ENCODE measurements at places on chromosomes 3 and 15.

GRCh38 chr15:67114846-67115585 is 49.6 kb downstream of the SMAD3 start:
- DNase-seq, result no peak

DNA sequence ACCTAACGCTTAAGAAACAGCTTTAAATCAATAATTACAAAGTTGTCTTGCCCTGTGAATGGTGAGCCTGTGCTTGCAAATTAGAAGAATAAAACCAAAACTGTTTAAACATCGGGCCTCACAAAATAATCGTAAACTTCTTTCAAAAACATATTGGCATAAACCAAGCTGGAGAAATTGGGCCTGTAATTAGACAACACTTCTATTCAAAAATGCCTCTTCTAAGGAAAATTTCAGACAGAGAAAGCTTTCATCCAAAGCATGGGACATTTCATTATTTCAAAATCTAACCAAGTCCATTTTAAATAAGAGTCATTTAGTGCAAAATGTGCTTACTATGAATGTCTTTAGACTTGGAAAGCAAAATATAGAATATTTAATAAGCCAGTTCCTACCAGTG is 35.5 kb upstream of the GNB4 start:
- no peak for DNase-seq

DNA sequence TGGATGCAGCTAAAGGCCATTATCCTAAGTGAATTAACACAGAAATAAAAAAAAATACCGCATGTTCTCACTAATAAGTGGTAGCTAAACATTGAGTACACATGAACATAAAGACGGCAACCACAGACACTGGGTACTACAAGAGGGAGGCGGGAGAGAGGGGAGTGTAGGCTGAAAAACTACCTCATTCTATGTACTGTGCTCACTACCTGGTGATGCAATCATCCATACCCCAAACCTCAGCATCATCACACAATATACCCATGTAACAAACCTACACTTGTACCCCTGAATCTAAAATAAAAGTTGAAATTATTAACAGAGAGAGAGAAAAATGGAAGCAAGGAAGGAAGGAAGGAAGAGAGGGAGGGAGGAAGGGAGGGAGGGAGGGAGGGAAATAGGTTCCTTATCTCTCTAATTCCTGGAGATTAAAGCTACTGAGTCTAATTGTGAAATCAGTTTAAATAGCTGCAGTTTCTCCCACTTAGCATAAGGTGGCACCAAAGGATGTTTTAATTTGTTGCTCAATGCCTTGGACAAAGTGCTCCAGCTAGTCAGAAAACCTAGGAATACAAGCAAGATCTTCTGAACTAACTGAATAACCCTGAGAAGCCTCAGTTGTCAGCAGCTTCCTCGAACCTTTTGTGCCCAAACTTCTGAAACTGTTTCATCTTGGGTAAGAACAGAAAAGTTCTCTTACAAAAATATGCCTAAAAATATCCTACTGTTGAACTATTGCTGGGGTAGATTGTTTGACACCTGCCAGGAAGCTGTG is 79.4 kb upstream of the ATP11B start:
- DNase-seq, result no peak

- no peak for DNase-seq
These were observed 129.6 kb upstream of the PLXND1 start for GRCh38 chr3:129736070-129736469.

DNA sequence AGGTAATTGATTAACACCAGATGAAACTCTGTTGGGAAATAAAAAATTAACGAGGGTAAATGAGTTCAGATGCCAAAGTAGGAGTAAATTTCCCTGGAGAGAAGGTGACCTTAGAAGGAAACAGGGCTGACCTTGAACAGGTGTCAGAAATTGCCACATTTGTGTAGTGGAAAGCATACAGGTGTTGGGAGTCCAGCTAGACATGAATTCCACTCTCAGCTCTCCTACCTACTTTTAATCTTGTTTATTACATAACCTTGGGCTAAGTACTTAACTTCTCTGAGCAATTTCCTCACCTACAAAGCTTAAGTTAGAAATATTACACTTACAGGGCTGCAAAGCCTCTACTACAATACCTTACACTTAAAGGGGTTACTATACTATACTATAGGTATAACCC is 96.0 kb downstream of the ISL2 start:
- DNase-seq, result no peak

DNA sequence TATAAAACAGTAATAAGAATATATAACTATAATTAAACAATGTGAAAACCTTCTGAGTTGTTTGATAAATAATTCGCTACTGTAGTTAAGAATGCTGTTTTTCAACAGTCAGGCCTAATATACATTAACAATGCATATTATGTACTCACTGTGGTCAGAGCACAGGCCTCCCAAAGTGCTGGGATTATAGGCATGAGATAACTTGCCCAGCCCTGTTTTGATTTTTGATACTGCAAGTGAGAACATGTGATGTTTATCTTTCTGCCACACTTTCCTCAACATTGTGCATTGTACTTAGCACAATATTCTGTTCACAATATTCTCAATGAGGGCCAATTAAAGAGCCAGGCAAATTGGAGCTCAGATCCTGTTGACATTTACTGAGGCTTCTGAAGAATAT is 274.5 kb upstream of the RARB start:
- DNase-seq, result no peak

- no peak for DNase-seq
These were observed 65.2 kb downstream of the MBNL1 start for GRCh38 chr3:152333928-152334327.

- no peak for DNase-seq
These were observed 13.6 kb upstream of the CNBP start for GRCh38 chr3:129197321-129197720.

DNA sequence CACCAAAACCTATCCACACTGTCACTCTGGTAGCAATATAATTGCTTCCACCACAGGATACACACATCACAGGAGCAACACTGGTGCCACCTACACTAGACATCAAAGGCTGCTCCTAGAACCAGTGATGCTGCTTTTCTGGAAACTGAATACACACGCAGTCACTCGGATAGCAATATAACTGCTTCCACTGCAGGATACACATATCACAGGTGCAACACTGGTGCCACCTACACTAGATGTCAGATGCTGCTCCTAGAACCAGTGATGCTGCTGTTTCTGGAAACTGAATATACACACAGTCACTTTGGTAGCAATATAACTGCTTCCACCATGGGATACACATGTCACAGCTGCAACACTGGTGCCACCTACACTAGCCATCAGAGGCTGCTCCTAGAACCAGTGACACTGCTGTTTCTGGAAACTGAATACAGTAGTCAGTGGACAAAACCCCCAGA is 6.9 kb upstream of the TNFSF10 start:
- DNase-seq, result no peak

DNA sequence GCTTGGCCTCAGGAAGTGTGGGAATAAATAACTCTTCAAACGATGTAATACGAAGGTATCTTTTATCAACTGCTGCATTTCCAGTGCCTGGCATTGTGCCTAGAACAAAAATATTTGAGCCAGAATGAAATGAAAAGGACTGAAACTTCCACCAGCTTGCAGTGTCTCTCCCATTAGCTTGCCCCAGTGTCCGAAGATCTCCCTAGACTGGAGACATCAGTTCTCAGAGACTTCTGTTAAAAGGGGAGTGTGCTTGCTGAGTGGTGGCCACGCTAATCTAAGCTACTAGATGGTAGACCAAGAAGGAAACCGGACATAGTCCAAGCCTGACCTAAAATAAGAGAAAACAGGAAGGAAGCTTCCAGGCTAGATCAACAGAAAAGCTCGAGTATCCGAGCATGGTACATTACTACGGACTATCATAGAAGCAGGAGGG is 28.6 kb downstream of the KCNAB1 start:
- no peak for DNase-seq
